ENCODE measurements at places on chromosomes 11 and 22.
A peak's percentile ranks its signal among the peaks of the same experiment; 100 is the strongest.

- DNase-seq, result no peak
Measured at GRCh38 chr11:119030029-119030328, 698 bp downstream of the SLC37A4 start.

DNA sequence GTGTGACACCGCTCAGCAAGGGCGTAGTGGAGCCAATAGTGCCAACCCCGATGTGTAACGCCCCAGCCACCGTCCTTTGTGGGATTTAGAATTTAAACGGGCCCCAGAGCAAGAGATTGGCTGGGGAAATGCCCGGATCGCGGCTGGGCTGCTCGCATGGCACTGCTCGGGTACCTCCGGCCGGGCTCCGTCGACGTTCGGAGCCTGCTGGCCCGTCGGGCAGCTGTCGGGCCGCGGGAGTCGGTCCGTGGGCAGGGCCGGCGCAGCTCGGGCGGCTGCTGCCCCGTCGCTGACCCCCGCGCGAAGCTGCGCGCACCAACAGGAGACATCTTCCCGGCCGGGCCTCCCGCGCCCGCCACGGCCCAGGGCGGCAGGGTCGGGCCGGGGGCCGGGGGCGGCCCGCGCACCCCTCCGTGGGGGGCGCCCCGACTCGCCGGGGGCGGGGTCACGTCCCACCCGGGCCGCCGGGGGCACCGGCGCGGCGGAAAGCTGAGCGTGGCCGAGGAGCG, 1.3 kb upstream of the KDM2A start:
- DNase-seq, result peak; percentile 28

- no peak for DNase-seq
Measured at GRCh38 chr11:15073361-15074205, at the start of gene CALCB. Gene CALCB (plus strand): TSS chr11:15073593. CDS start chr11:15074719, 1,126 bp downstream.

DNA sequence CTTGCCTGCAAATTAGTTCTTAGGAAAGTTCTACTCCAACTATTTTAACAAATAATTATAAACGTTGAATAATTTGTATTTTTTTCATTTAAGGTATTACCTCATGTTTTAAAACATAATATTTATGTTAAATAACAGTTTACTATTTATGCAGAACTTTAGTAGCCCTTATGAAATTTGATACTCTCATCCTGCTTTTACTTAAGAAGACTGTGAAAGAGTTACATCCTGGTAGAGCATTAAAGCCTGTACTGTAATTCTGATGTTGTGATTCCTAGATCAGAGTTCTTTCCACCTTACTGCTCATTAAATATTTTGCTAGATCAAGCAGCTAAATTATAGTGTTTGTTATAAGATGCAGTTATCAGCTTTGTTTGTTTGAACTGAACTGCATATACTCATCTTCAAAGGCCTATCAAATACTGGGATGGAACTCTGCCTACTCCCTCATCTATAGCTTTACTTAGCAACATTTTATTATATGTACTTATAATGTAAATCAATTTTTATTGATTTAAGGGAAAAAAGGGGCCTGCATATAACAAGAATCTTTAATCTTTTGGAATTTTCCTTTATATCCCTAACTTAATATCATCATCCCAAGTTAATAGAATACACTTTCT, 304.2 kb downstream of the DYNC2H1 start:
- DNase-seq, result no peak

- DNase-seq, result no peak
Measured at GRCh38 chr11:87428266-87428665, 390.5 kb downstream of the TMEM135 start.

DNA sequence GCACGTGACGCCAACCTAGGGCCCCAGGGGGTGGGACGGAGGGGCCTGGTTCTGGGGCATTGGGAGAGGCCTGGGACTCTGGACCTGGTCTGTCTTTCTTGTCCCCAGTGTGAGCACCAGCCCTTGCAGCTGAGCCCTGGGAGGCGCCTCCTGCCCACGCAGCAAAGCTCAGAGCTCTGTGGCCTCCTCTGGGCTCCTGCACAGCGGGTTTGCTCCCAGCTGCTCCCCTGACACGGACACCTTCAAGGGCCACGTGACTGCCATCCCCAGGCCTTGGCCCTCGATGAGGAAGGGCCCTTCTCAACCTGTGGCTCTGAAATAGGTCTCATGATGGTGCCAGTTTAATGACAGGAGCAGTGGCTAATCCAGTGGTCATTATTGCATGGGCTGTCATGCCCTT, 31.5 kb upstream of the CCDC188 start:
- DNase-seq, result no peak

DNA sequence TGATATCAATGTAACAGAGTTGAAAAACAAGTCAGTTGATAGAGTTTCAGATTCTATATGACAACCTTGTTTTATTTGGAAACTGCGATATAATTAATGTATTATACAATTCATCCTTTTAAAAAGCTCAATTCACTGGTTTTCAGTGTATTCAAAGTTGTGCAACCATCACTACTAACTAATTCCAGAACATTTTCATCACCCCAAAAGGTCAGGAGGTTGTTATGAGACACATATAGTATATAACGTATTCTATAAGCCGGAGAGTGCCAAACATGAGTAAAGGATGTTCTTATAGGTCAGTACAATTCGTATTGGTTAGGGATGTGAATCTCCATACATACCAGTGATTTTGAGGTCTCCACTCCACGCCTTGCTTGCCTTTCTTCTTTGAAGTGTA, 40.1 kb upstream of the UCP3 start:
- DNase-seq, result no peak

- no peak for DNase-seq
Measured at GRCh38 chr11:30550022-30550542, 36.1 kb downstream of the MPPED2 start.

DNA sequence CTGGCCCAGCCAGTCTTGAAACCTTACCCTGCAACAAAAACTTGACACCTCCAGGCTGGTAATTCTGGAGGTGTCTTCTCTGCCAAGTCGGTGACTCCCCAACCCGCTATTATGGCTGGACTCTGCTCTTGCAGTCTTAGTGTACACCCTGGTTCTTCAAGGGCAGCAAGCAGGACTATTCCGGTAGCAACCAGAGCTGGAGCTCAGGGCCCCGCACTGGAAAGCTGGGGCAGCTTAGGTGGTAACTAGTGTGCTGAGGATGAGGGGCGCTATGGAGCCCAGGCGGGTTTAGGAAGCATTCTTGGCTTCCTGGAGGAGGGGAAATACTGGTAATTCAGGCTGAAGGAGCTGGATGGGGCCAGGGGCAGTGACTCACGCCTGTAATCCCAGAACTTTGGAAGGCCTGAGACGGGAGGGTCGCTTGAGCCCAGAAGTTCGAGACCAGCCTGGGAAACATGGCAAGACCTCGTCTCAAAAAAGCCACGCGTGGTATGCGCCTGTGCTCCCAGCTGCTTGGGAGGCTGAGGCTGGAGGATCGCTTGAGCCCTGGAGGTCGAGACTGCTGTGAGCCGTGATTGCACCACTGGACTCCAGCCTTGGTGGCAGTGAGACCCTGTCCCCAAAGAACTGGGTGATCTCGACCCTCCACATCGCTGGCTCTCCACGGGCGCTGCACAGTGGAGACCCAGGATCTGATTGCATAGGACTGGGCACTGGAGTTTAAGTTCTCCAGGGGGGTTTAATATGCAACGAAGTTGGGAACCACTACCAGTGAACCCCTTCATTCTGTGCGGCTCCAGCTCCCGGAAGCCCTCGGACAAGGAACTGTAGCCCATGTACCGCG, 10.6 kb upstream of the AIFM3 start:
- DNase-seq, result no peak

DNA sequence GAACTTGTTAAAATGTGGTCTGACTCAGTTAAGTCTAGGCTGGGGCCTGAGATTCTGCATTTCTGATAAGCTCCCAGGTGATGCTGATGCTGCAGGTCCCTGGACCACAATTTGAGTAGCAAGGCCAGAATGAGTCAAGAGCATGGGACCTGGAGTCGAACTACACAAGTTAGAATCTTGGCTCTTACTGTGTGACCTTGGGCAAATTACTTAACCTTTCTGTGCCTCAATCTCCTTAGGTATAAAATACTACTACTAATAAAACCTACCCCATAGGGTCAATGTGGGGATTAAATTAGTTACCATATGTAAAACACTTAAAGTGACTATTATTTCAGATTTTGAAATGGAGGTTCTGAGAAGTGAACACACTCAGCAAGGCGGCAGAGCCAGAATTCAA, 34.3 kb downstream of the GDPD5 start:
- DNase-seq, result no peak

DNA sequence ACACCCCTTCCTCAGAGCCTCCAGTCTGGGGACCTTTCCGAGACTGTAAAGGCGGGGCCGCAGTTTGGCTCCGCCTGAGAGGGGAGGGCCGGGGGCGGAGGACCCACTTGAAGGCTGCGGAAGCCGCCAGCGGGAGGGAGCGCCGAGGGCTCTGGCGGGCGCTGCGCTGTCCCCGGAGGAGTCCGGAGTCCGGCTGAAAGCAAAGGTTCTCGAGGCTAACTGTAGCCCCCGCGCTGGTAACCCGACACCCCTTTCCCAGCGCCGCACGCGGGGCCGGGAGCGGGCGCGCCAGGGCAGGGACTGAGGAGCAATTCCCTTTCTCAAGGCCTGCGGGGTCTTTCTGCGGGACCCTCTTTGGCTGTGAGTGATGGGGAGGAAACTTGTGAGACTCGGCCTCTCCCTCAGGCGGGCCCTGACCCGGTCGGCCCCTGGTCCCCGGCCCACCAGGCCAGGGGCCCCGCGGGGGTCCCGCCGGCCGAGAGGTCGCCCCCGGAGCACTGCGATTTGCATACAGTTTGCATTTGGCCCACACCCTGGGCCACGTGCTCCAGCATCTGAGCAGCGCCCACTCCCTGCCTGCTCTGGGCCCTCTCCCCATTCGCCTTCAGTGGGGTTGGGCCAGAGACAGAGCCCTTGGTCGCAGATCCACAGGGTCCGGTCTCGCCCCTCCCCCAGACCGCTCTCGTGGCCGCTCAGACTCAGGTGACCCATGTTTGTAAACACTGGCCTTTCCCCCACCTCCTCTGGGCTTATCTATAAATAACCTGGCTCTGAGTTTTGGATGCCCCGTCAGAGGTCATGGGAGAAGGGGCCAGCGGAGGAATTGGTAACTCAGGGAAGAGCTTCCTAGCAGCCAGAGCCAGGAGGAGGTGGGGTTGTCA, 519 bp upstream of the ART5 start:
- peak; percentile 76 for DNase-seq

GRCh38 chr22:45169591-45170466, 6.1 kb downstream of the NUP50 start:
- no peak for DNase-seq

DNA sequence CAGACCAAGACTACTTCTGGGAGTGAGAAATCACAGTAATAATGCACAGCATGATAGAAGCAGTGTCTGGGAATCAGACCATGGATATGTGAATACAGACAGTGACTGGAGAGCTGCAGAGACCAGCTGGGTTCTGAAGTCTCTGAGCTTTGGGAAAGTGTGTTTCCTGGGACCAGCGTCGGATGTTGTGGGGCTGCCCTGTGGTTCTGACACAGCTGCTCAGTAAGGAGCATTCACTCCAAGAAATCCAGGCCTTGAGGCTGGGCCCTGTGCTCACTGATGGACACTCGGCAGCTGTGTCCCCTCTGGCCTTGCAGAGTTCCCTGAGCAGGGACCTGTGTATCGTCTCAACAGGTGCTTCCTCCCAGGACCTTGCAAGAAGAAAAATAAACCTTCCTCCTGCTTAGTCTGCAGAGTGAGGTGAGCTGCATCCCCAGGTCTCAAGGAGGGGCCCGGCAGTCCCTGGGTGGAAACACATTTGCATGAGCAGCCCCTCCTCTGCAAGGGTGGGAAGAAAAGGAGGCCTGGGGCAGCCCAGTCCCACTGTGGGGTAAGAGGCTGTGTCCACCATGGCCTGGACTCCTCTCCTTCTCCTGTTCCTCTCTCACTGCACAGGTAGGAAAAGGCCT, 107.9 kb downstream of the VPREB1 start:
- DNase-seq, result no peak

DNA sequence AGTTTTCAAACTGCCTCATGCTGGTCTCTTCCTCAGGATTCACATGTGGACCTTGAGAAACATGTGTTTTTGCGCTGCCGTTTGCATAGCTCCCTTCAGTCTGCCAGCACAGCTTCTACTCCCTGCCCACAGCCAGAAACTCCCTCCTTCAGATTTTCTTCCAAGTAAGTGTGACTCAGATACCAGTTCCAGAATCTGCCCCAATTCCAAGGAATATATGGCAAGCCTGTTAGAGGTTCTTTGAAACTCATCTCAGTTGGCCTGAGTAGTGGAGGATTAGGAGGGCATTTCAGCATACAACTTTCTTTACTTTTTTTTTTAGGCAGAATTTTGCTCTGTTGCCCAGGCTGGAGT, 67.1 kb downstream of the SNX19 start:
- DNase-seq, result no peak

- no peak for DNase-seq
Measured at GRCh38 chr22:20852503-20852902, 6.1 kb downstream of the PI4KA start.

DNA sequence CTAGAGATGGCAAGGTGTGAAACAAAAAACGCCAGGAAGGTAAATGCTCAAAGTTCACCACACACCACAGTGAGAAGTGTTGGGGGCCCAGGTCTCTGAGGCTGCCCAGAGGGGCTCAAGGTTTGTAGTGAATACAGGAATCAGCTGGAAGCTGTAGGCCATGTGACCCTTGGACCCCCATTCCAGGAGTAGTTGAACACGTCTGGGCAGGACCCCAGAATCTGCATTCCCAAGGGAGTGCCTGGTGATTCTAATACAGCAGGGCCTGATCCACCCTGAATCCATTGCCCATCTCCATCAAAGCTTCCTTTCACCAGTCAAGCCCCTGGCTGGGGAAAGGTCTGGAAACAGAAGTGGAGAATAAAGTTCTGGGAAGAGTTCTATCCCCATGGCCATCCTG, 70.8 kb upstream of the B3GAT1 start:
- DNase-seq, result no peak

GRCh38 chr11:95444309-95445241, 213.6 kb upstream of the SESN3 start:
- no peak for DNase-seq

GRCh38 chr22:27895600-27895999, 23.5 kb downstream of the PITPNB start:
- DNase-seq, result no peak

DNA sequence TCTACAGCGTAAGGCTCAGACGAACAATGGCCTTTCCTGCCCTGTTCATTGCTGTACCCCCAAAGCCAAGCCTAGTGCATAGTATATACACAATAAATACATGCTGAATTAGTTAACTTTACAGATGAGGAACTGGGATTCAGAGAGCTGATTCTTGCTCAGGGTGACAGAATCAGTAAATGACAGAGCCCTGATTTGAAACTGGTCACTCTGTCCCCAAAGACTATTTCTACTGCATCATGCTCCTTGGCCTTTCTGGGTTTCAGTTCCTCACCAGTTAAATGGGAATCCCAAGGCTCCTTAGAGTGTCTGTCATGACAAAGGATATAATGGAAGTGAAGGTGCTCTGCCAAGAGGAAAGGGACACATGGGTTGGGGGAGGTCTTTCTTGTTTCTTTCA, 50.5 kb upstream of the TSKU start:
- DNase-seq, result no peak

- DNase-seq, result no peak
Measured at GRCh38 chr22:45650721-45651120, 20.9 kb upstream of the ATXN10 start.
